Activated T-helper 9 cell treated with anti-CD3 and anti-CD28 coated beads, Interleukin-2, amount 50 U/mL, for 16 hours (primary cell): ENCODE measurements at places on chromosomes 1 and 21.

GRCh38 chr1:161094481-161094880 is 3.7 kb upstream of the KLHDC9 start:
- no peak for DNase-seq

GRCh38 chr21:34736116-34736874 is 67.5 kb downstream of the CLIC6 start:
- DNase-seq, result no peak

- DNase-seq, result peak; percentile 41
Measured at GRCh38 chr1:180632326-180633056, 669 bp downstream of the XPR1 start.

- DNase-seq, result no peak
Measured at GRCh38 chr1:54114955-54115354, 37.8 kb downstream of the CDCP2 start.

- DNase-seq, result no peak
Measured at GRCh38 chr1:203769505-203770343, 4.7 kb downstream of the LAX1 start.
